ENCODE measurements at places on chromosomes 2 and 18.

- no peak for DNase-seq
These were observed 91.0 kb downstream of the TGIF1 start for GRCh38 chr18:3540805-3541548.

GRCh38 chr2:105788670-105789290, 44.1 kb downstream of the NCK2 start:
- no peak for DNase-seq

- no peak for DNase-seq
These were observed 84.3 kb downstream of the FEZ2 start for GRCh38 chr2:36513661-36514060.

- DNase-seq, result no peak
These were observed 45.1 kb downstream of the COL5A2 start for GRCh38 chr2:189134485-189134884.

DNA sequence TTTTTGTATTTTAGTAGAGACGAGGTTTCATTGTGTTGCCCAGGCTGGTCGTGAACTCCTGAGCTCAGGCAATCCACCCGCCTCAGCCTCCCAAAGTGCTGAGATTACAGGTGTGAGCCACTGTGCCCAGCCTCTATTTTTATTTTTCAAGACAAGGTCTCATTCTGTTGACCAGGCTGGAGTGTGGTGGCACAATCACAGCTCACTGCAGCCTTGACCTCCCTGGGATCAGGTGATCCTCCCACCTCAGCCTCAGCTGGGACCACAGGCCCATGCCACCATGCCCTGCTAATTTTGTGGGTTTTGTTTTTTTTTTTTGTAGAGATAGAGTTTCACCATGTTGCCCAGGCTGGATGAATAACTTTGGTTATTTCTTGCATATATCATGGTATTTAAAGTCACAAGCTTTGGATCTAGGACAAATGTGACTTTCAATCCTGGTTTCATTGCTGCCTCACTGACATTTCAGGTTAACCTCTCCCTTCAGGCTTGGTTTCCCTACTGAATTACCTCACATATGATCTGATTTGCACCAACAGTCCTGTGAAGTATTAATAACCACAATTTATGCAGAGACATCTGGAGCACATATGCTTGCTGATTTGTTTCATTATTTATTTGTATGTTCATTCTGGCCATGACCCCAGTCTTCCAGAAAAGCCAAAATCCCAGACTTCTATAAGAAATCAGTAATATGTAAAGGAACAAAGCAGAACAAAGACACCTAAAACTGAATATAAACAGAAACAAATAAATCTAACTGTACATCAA, 17.5 kb upstream of the RAB31 start:
- DNase-seq, result no peak

DNA sequence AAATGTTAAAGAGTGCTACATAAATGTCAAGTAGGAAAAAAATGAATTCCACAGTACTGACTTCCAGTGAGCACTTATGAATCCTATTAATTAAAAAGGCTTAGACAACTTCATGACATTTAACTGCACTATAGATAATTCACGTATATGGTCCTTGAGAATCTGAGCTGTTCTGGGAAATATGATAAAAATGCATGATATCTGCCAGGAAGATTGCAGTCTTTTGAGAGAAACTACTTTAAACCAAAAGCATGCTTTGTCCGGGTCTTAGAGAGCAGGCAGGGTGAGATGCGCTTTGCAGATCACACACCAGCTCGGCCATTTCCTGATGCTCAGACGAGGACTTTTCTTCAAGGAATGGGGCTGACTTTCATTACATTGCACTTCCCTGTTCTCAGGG, 42.6 kb downstream of the CMPK2 start:
- no peak for DNase-seq

- no peak for DNase-seq
These were observed 70.2 kb downstream of the INPP4A start for GRCh38 chr2:98514879-98515249.

- no peak for DNase-seq
These were observed 51.1 kb upstream of the LGALSL start for GRCh38 chr2:64402876-64403275.

- no peak for DNase-seq
These were observed 54.1 kb downstream of the EPB41L5 start for GRCh38 chr2:120066800-120067547.

- DNase-seq, result no peak
These were observed 278.9 kb downstream of the SLC4A3 start for GRCh38 chr2:219906114-219907010.

DNA sequence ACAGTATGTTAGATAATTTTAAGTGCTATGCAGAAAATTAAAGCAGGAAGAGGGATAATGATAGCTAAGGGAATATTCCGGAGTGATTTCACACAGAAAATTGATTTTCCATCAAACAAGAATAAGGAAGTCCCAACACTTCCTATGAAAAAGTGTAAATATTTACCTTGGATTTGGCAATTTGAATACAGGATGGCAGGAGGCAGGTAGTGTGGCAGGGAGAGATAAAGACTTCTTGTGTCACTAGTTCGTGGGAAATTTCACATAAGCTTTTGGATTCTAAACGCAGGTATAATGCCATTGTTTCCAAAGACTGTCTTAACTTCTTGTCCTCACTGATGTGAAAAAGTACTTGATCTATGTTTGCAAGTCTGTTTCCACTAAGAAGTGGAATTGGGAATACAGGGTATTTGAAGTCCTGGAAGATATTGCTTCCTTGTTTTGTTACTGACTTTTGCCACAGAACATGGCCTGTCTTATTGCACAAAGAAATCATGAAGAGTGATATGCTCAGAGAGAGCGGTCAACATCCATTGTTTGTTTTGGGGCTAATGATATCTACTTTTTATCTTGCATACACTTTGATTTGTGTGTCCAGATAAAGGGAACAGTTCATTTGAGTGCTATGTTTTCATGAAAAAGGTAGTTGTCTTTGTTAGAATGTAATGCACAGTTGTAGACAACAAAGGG, 1216.1 kb upstream of the FAM98A start:
- DNase-seq, result no peak

DNA sequence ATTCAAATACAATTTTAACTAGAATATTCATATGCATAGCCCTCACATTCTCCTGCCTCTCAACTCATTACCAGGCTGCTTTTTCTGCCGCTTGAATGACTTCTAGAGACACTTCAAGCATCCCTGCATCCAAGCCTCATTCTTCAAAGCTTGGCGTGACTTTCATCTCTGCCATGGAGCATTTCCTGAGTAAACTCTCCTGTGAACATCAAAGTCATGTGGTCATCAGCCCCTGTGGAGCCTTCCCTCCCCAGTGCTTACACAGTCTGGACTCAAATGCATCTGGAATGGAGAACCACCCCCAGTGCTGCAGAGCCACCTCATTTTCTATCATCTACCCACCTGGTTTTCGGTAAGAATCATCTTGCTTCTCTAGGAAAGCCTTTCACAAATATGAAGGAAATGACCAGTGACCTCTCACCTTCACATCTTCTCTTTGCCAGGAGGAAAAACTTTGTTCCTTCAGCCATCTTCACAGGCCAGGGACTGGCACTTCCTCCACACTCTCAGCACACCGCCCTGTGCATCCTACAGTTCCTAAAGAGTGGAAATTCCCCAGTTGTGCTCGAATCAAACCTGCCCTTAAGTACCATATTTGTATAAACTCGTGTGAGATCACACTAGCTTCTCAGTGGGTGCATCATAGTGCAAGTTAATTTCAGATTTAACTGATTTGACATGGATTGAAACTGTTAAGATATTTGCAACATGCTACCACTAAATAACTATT, 116.4 kb downstream of the COL6A3 start:
- DNase-seq, result no peak

GRCh38 chr18:76697441-76697901, 124.9 kb upstream of the ZNF236 start:
- no peak for DNase-seq

DNA sequence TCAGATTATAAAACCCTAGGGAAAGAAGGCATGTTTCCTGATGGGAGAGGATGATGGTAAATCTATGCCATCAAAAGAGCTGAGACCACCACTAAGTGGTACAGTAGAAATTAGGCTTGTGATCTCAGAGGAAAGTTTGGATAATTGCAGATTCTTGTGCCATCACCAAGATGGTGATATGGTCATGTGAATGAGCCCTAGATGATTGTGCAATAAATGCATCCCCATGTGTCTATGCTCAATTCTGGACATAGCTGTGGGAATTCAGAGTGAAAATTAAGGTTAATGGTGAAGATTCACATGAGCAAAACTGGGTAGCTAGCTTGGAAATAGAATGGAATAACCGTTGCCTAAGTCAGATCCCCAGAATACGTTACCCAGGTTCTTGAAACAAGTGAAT, 496.1 kb upstream of the FSIP2 start:
- no peak for DNase-seq

GRCh38 chr2:20016346-20016745, 3.9 kb upstream of the MATN3 start:
- no peak for DNase-seq

DNA sequence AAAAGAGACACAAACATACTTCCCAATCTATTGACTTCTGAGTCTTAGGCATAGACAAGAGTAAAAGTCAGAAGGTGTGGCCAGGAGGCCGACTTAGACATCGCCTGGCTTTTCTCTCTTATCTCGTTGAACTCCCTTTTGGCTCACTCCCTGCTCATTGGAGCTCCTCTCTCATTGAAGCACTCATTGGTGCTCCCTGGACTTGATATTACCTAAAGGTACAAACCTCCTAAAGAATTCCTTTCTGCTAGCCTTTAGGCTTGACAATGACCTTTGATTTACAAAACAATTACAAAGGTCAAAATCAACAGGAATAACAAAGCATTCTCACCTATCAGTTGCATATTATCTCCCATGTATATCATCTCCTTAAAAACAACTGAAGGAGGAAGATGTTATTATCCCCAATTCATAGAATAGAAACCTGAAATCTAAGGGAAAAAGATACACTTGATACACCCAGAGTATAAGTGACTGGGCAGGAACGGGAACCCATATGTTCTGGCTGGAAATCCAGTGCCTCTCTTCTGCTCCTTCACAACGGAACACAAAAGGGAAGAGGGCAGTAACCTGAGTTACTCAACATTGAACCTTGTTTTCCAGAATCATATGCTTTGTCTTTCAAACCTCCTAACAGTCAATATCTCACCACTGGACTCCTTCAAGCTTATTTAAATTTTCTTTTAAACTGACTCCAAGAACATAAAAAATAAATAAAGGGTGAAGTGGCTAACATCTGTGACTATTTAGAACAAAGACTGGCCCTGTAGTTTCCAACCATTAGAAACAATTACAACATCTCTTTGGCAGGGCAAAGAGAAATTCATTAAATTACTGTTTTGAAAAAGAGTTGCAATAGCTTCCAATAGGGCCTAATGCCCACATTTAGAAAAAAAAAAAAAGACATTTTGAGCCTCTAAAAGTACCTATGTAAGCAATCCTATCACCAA, 1247.9 kb downstream of the LRP1B start:
- DNase-seq, result no peak

DNA sequence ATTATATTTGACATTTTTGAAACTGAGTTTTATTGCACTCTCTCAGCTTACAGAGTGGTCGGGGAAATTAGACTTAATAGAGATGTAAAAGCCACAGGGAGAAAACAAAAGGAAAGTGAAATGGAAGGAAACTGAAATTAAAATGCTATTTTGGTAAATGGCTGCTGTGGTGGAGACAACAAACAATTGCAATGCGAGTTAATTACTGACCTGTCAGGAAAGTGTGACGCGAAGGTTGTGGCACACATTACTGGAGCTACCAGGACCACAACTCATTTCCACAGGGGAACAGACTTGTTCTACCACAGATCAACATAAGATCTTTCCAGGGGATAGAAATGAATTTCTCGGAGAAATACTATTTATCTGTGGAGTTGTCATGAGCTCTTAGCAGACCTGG, 19.5 kb downstream of the ARHGAP15 start:
- no peak for DNase-seq

DNA sequence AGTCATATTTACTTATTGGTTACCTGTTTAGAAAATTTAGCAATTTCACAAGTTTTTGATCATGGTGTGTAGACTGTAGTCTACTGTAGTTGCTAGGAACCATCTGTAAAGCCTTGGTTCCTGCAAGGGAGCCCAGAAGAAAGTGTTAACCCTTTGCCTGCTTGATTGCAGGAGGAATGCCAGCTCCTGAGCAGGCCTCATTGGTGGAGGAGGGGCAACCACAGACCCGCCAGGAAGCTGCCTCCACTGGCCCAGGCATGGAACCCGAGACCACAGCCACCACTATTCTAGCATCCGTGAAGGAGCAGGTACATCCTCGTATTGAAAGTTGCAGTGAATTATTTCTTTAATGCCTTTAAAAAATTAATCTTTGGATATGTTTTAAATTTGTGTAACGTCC, 76.3 kb downstream of the PKP4 start:
- no peak for DNase-seq

DNA sequence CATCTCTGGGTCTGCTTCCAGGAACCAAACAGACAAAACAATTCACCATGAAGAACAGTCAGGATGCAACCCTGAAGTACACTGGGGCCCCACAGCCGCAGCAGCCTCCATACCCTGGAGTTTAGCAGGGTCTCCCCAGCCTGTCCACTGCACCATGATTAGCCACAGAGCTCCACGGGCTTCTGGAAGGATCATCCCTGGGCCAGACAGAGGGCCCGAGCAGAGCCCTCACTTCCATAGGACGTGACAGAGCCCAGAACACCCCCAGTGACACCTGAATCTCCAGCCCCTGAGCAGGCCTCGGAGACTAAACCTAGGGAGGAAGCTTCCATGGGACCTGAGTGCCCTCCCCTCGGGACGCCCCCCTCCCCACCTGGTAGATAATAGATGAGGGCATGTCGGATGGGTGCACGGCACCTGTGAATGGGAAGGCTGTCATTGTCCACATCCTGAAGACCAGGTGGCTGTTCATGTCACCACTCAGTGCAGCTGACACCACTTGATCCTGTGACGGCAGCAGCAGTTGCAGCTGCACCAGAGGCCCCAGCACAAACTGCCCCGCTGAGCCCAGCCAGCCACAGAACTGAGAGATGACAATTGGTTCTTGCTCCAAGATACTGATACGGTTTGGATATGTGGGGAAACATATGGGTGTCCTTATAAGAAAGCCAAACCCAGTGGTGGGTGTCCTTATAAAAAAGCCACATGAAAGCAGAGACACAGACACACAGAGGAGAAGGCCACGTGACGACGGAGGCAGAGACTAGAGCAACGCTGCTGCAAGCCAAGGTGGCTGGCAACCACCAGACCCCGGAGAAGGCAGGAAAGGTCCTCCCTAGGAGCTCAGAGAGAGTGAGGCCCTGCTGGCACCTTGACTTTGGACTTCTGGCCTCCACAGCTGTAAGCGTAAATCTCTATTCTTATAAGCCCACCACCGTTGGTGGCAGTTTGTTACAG, 23.2 kb downstream of the KIF1A start:
- no peak for DNase-seq

DNA sequence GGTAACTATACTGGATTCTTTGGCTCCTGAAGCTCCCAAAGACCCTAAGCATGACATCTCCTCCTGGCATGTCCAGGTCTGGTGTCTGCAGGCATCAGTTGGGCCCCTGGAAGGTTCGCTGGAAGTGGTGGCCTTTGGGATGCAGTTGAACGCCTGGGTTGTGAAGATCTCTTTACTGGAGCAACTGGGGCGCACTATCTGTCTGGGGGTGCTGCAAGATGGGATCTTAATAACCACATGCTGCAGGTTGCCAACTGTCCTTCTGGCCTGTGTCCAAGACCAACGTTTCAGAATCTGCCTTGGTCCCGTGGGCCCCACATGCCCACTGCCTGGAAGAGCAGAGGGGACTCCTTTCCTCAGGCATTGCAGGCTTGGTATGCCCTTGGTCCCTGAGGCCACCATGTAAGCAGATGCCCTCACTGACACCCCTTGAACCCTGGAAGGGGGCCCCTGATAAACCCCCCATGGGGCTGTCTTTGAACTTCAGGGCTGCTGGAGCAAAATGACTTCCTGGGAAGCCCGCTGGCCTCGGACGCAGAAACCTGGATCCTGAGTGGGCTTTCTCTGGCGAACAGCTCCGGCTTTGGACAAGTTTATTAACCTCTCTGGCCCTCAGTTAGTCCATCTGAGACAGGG, 101.9 kb downstream of the TWIST2 start:
- no peak for DNase-seq

Measured in stimulated activated CD8-positive, alpha-beta memory T cell treated with anti-CD3 and anti-CD28 coated beads, Interleukin-7, amount 100 ng/mL, for 1 hour (primary cell).